Epithelial cell of umbilical artery (primary cell): ENCODE measurements at places on chromosomes 11 and 22. TPM values are rescaled to one million over a fixed set of nuclear protein-coding genes. Genes with fewer than 3 reads are reported as not detected.

Gene MRGPRE
- not detected in 2 replicates for total RNA-seq

Gene PANX3
- not detected in 2 replicates for total RNA-seq

Gene FAM111B
- total RNA-seq: 15.6 and 26.0 TPM in 2 replicates

Gene FOLH1
- 3.6 and 4.5 TPM in 2 replicates for total RNA-seq

Gene CLMP
- total RNA-seq: 3.2 and 10.4 TPM in 2 replicates

Gene CREB3L1
- total RNA-seq: 0.32 and 1.2 TPM in 2 replicates

Gene GDPD4
- total RNA-seq: not detected in 2 replicates

Gene SLC29A2
- 0.76 and 0.97 TPM in 2 replicates for total RNA-seq

Gene SHISAL1
- 0.15 TPM in 1 of 2 replicates, not detected in the other for total RNA-seq

Gene AMOTL1
- total RNA-seq: 29.3 and 35.4 TPM in 2 replicates

Gene MS4A3
- not detected in 2 replicates for total RNA-seq

Gene P2RX3
- not detected in 2 replicates for total RNA-seq

Gene SLC22A25
- total RNA-seq: not detected in 2 replicates

Gene ISX
- total RNA-seq: not detected in 2 replicates

Gene MYBPC3
- not detected in 2 replicates for total RNA-seq

Gene CNIH2
- total RNA-seq: not detected in 2 replicates

Gene MISFA
- total RNA-seq: 0.65 and 2.7 TPM in 2 replicates

Gene LRP4
- 0.46 and 0.65 TPM in 2 replicates for total RNA-seq

Gene BCR
- 90.3 and 131 TPM in 2 replicates for total RNA-seq

Gene CELF1
- total RNA-seq: 67.6 and 80.9 TPM in 2 replicates

Gene CDC42EP1
- 20.2 and 26.0 TPM in 2 replicates for total RNA-seq

Gene CSF2RB
- 15.6 and 19.1 TPM in 2 replicates for total RNA-seq

Gene CEND1
- 0.32 TPM in 1 of 2 replicates, not detected in the other for total RNA-seq

Gene TPBGL
- total RNA-seq: under 0.01 TPM in 1 of 2 replicates, not detected in the other
